OCI-LY7 (cell line): ENCODE measurements at places on chromosomes 6 and 20. TPM values are rescaled to one million over a fixed set of nuclear protein-coding genes. Genes with fewer than 3 reads are reported as not detected.

- DNase-seq, result no peak
These were observed 24.6 kb upstream of the EYA2 start for GRCh38 chr20:46870041-46870440.

The GPX5 gene
- not detected in 2 replicates for total RNA-seq

The HMGCLL1 gene
- total RNA-seq, result not detected in 2 replicates

DNA sequence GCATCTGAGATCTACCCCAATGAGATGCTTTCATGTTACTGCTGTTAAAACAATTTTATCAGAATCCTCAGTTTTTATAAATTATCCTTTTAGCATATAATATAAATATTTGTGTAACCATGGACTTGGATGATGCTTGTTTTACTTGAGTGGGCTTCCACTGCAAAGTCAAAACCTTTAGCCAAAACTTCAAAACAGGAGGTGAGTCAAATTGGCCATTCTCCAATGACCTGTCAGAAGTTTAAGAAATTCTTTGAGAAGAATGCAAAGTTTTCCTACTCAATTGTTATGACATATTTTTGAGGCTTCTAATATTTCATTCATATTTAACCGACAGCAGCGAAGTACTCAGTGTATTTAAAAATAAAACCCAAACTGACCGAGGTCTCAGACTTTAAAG lies 507.9 kb downstream of the EYS start:
- no peak for DNase-seq

- no peak for DNase-seq
These were observed 6.9 kb downstream of the PTK7 start for GRCh38 chr6:43082806-43083655.

The ITPR3 gene
- 83.5 and 88.6 TPM in 2 replicates for total RNA-seq

DNA sequence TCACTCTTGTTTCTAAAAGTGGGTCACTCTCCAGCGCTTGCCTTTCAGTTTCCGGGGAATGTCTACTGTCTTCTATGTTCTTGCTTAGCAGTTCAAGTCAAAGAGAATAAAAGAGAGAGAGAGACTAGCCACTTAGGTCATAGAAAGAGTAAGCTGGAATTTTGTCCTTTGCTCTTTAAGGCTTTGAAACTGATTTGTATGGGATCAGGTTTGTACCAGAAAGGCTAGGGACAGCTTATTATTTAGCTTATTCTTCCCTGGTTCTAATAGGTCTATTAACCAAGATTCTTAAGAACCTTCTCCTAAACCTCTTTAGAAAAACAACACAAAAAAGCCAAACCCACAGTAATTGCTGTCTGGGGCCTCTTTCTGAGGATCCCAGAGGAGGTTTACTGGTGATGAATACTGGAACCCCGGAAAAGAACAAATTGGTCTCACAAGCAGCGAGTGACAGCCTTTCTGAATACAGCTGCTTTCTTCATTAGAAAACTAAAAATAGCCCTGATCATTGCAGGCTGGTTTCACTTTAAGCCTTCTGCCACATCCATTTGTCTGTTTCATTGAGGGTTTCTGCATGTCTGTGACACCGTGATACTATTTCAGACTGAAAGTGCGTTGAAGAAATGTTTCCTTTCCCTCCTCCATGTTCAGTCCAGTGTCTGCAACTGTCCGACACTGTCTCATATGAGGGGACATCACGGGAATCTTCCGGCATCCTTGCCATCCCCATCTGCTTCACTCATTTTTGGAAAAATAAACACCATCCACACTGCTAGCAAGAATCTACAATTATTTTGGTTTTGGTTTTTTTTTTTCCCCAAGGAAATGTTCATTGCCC lies 75.1 kb upstream of the ATXN1 start:
- DNase-seq, result no peak

DNA sequence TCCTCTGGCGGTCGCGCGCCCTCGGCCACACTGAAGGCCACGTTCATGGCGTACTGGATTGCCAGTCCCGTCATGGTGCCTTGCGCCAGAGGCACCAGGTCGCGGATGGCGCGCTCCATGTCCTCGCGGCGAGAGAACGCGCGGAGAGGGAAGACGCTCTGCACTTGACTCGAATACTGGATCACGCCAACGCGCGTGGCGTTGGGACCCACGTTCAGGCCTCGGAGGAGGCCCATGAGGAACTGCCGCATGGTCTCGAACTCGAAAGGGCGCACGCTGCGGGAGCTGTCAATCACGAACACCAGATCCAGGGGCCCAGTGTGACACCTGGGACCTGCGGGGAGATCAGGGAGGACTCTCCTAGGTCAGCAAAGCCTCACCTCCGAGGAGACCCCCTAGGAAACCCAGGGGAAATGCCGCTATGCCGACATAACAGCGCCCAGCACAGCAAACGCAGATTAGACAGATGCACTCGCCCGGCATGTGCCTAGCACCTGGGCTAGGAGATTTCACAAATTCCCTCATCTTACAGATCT lies 2.1 kb upstream of the RBPJL start:
- no peak for DNase-seq

GRCh38 chr6:33880766-33881165 lies 77.0 kb upstream of the MLN start:
- DNase-seq, result no peak

GRCh38 chr6:129638686-129639085 lies 71.3 kb downstream of the ARHGAP18 start:
- no peak for DNase-seq

DNA sequence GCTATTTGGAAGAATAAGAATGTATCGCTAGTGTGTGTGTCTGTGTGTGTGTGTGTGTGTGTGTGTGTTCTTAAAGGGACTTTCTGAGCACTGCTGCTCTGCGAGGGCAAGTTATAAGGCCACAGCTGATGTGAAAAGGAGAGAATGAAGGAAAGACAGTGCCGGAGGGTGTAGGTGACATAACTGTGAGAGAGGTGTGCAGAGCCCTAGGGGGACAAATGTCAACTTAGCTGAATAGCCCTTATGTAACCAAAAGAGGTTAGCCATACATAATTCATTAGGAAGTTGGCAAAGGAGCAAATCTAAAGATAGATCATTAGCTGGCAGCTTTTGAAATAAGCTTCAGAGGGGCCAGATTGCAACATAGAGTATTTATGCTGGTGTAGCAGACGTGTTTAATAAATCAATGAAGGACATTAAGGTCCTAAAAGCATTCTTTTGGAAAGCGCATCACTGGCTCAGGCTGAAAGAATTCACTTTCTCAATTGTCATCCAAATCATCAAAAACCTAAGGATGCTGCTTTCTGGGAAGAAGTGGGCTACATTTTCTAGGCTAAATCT lies 81.0 kb downstream of the NDUFAF5 start:
- no peak for DNase-seq

DNA sequence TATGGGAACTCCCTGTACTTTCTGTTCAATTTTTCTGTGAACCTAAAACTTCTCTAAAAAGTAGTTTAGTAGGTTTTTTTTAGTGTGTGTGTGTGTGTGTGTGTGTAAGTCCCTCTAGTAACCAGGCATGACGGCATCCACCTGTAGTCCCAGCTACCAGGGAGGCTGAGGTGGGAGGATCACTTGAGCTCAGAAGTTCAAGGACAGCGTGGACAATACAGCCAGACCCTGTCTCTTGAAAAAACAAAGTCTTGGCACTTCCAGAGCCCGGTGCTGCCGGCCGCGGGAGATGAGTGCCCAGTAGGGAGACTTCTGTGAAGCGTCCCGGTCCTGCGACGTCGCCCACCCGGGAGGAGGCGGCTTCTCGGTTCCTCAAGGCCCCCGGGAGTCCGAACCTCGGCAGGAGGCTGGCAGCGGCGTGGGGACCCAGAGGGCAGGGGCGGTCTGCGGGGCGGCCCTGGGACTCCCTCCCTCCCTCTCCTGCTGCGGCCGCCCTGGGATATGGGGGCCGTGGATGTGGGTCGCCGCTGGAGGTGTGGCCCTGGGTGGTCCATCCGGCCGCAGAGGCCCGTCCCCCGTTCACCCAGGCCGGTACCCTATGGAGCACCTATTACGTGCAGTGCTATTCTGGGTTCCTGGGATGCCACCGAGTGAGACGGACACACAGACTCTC lies 78.0 kb upstream of the SIRPG start:
- DNase-seq, result no peak

GRCh38 chr20:37055276-37055675 lies 40.5 kb downstream of the RBL1 start:
- no peak for DNase-seq

The CTNNBL1 gene
- 88.0 and 90.0 TPM in 2 replicates for total RNA-seq

The FAM229B gene
- total RNA-seq, result 6.2 and 8.2 TPM in 2 replicates

DNA sequence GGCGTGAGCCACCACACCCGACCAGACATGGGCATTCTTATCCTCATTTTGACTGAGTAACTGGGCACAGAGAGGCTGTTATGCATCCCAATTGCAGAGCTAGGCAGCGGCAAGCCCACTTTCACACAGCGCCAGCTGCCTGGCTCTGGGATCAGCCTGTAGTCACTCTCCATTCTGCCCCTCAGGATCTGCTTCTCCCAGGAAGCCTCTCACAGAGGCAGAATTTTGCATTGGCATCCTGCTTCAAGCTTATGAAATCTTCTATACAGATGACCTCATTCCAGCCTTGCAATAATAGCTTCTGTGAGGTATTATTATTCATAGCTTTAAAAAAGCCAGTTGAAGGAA lies 37.0 kb upstream of the IER3 start:
- no peak for DNase-seq

DNA sequence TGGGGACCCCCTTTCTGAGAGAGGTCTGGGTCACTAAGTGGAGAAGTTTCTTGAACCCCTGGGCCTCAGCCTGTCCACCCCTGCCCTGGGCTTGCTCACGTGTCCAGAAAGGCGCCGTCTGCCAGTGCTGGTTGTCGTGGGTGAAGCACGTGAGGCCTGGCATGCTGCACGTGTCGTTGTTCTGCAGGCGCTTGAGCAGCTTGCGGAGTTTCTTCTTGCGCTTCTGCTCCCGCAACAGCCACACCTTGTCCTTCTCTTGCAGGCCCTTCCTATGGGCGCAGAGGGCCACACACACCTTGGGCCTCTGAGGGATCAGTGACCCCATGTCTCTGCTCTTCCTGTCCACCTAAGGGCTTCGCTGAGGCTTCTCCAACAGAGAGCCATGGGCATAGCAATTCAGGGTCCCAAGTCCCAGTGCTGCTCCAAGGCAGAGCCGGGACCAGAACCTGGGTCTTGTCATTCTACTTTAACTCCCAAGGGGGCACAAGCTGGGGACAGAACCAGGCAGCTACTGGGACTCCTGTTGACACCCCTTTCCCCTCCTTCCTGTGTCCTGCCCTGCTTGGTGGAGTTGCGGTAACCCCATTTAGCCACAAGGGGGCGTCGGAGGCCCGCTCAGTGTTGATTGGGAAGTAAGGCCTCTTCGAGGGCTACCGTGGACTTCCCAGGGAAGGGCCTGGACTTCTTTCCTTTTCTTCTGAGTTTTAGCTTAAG lies 121.8 kb downstream of the SULF2 start:
- DNase-seq, result peak; percentile 65

GRCh38 chr6:161013695-161014094 lies 22.1 kb downstream of the MAP3K4 start:
- DNase-seq, result no peak

DNA sequence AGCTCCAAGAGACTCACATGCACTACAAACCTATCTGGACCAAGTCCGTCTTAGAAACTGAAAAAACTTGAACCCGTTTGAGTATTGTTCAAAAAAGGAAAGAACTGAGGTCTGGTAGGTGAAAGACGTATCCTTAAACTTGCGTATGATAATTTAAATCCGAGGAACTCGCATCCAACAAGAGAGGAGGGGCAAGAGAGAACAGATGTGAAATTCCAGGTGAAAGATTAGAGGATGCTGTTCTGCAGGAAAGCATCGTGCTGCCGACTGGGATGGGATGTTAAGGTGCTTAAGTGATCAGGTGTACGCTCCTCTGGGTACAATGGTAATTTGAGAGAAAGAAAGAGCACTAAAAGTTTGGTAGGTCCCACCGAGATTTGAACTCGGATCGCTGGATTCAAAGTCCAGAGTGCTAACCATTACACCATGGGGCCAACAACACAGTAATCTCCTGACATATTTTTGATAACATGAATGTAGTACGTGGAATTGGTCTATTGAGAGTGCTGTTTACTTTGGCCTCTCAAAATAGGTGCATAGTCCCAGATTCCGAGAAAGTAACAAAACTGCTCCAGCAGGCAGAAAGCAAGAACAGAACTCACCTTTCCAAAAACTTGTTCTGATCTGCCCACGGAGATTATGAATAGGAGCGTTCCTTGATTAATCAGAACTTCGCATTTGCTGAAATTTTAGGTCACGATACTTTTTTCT lies 53.5 kb upstream of the BTN3A2 start:
- peak; percentile 78 for DNase-seq

DNA sequence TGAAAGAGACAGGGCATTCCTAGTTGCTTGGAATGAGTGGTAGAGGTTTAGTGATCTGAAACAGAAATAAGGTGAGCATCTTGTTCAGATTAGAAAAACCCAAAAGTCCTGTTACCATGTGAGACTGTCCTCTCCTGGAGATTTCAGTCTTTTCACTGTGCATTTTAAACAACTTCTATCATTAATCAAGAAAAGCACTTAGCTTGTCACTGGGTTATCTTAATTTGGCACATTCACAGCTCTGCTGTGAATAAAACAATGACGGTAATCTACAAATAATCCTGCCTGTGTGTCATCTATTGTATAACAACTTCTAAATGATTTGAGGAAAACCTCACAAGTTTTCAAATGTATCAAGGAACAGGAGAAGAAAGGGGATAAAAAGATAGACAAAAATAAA lies 9.5 kb upstream of the SMIM8 start:
- DNase-seq, result no peak

The IRAK1BP1 gene
- total RNA-seq, result 8.1 and 9.4 TPM in 2 replicates

DNA sequence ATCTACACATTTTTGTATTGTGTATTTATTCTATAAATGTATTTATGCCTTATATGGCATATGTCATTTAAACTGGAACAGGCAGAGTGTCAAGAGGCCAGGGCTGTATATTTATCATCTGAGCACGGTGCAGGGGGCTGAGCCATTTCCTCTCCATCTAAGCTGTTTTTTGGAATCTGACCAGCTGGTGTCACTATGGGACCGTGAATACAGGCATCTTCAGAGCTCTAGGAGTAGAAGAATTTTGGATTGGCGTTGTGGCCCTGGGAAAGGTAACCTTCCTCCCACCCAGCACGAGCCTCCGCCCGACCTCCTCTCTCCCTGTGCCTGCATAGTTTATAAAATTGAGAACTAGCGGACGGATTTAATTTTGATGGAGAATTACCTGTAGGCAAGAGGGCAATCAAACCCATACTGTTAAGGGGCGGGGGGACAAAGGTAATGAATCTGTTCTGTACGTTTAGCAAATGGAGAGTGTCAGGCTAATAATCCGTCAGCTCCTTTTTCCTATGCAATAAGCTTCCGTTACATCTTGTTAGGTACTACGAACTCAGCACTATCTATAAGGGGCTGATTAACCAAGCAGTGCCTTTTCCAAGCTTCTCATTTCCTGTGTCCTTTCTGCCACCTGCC lies 29.0 kb upstream of the EEF1E1 start:
- peak; percentile 49 for DNase-seq

The RAB44 gene
- total RNA-seq, result not detected in 2 replicates

The PPIL1 gene
- total RNA-seq, result 35.6 and 40.0 TPM in 2 replicates

The FNDC1 gene
- 16.4 and 19.9 TPM in 2 replicates for total RNA-seq

The MEA1 gene
- total RNA-seq, result 59.1 and 67.9 TPM in 2 replicates

- DNase-seq, result no peak
These were observed 569.9 kb downstream of the BCKDHB start for GRCh38 chr6:80676386-80676785.

- DNase-seq, result no peak
These were observed 19.1 kb downstream of the VSTM2L start for GRCh38 chr20:37922016-37922415.

The PHACTR1 gene
- total RNA-seq, result 15.4 and 25.1 TPM in 2 replicates

GRCh38 chr6:75300531-75300855 lies 15.9 kb upstream of the TMEM30A start:
- DNase-seq, result no peak
